ENCODE measurements at places on chromosomes 1 and 21.

GRCh38 chr1:160836981-160837557, 25.6 kb downstream of the CD244 start:
- no peak for DNase-seq

- DNase-seq: peak; percentile 29
Measured at GRCh38 chr1:110524311-110525248, 5.6 kb upstream of the KCNA10 start.

GRCh38 chr1:23555270-23555985, 3.9 kb downstream of the ID3 start:
- DNase-seq: no peak

GRCh38 chr21:31099122-31099521, 60.8 kb upstream of the KRTAP19-8 start:
- no peak for DNase-seq
